Stimulated activated CD8-positive, alpha-beta memory T cell treated with anti-CD3 and anti-CD28 coated beads, Interleukin-2, amount 100 ng/mL, for 48 hours (primary cell): ENCODE measurements at places on chromosomes 2 and 18.

- no peak for DNase-seq
Measured at GRCh38 chr2:131035112-131035825, 58.0 kb downstream of the FAM168B start.

DNA sequence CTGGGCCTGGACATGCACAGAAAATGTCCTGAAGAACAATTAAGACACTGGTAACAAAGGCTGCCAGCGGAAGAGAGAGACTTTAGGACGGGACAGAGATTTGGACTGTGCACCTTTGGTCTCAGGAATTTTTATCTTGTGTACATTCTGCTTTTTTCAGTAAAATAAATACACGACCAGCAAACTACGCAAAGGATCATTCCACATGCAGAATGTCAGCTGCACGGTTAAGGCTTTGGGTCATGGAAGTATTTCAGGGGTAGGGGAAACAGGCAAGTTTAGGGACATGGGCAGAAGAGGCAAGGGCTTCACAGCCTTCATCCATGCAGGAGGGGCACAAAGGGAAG is 11.5 kb downstream of the TMEM163 start:
- no peak for DNase-seq

- no peak for DNase-seq
Measured at GRCh38 chr18:11840493-11840892, 10.7 kb upstream of the CHMP1B start.

GRCh38 chr2:54876764-54877163 is 153.3 kb downstream of the EML6 start:
- DNase-seq: no peak

DNA sequence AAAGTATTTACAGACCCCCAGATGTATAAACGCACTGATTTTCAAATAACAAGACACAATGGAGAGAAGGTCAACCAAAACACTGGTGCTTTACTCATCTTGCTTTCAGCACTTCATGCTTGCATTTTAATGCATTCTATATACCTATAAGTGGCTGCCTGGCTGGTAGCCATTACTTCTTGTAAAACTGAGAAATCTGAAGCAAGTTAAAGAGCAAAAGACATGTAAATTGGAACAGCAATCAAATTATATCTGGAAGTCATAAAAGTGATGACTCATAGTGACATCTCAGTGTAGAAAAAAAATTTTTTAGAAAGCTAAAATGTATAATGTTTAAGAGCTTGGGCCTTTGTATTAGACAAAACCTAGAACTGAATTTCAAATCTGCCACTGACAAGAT is 106.2 kb downstream of the CCDC141 start:
- DNase-seq: no peak

DNA sequence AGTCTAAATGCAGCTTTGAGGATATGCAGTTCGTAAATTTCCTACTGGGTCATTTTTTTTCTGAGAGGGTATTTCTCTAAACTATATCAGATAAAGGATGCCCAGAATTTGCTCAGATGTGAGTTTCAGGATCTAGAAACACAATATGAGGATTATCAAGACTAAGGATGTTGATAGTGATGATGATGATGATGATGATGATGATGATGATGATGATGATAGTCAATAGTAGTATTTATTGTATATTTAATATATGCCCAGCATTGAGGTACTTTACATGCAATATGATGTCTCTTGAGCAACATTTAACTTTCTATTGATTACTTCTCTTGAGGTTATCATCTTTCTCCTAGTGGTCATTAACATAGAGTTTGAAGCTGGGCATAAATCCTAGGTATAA is 222.1 kb upstream of the NRP2 start:
- no peak for DNase-seq

DNA sequence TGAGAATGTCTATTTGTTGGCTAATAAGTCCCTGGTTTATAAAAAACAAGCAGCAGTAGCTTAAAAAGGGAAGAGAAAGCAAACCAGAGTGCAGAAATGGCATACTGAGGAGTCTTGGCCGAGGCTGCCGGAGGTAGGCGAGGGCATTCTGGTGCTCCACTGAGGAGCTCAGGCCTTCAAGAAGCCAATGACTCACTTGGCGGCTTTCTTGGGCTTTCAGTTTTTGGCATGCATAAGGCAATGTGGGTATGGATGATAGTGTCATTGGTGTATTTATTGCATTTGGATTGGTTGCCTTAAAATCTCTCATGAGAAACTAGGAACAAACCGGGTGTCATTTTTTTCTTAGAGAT is 119.6 kb upstream of the ARL5A start:
- no peak for DNase-seq

DNA sequence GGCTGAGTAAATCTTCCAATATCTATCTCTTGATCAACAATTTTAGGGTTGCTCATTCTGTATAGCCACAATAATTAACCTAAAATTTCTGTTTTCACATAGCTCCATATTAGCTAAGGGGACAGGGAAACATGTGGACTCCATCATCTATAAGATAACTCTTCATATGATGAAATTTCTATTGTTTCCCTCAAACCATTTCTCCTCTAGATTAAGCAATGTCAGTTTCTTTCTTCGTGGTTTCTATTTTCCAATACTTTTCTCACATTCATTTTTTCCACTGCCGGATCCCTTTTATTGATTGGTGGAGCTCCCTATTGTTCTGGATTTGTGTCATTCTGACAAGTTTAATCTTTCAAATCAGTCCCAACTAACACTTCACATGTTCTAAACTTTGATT is 1221.3 kb upstream of the ZEB2 start:
- DNase-seq: no peak

DNA sequence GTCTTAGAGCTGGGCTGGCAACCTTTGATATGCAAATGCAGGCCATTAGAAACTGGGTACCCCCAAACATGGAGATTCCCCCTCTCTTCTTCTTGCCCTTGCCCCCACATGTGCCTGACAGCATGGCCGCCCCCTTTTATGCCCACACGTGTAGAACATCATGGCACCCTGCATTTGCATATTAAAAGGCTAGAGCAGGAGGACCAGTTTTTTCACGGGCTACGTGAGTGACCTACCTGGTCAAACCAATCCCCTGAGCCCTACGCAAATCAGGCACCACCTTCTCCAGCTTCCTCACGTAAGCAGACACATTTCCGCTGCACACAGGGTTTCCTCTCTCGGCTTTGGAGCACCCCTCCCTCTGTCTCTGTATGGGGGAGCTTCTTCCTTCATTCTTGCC is 110.9 kb upstream of the COPS8 start:
- no peak for DNase-seq

DNA sequence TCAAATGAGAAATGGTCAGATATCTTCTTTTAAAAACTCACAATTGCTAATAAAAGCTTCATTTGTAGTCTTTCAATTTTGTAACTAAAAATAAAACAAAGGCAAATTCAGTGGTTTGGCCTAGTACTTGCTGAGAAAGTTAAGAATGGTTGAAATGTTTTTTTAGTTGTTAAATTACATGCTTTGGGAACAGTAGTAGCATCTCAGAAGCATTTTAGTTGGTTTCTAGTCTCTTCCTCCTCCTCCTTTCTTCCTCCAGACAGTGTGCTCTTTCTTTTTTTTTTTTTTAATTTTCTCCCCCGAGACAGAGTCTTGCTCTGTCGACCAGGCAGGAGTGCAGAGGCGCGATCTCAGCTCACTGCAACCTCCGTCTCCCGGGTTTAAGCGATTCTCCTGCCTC is 9.8 kb downstream of the TRAK2 start:
- no peak for DNase-seq

DNA sequence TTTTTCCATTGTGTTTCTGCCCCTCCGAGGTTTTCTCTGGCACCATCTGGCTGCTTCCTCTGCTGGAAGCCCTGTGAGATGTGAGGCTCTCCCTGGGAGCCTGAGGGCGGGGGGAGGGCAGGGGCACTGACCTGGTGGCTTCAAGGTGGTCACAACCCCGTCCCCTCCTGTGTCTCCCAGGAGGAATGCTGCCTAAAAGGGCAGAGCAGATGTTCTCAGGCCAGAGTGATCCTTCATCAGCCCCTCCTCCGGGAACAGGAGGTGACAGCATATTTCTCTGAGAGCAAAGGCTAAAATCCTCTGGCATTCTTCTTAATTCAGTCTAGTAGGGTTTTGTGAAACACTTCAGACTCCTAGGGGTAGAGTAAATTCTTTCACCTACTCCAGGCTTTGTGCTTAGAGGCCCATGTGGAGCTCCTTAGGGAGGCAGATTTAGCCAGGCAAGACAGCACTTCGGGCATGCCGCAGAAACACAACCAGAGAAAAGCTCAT is 18.3 kb upstream of the GREB1 start:
- no peak for DNase-seq

- peak; percentile 18 for DNase-seq
Measured at GRCh38 chr18:12307701-12308385, at the start of gene TUBB6. Gene TUBB6, plus strand, starts transcription at chr18:12308241. Its CDS starts 52 bp downstream, at chr18:12308293.

DNA sequence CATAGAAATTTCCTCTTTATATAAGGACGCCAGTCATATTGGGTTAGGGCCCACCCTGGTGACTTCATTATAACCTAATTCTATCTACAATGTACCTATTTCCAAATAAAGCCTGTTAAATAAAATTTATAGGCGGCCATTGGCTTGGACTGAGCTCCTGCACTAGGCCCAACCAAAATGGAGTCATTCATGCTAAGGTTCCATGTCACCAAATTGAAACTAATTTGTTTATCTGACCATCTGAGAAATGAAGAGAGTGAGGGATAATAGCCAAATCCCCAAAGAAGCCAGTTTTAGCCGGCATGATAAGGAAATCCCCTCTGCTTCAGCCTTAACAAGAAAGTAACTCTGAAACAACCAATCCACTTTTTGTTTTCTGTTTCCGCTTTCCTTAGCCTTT is 7.2 kb upstream of the DYM start:
- no peak for DNase-seq

- no peak for DNase-seq
Measured at GRCh38 chr2:47737191-47737975, 45.6 kb upstream of the MSH6 start.
